K562 (cell line): ENCODE measurements at places on chromosomes 16 and 17. TPM values are rescaled to one million over a fixed set of nuclear protein-coding genes. Genes with fewer than 3 reads are reported as not detected.

The C1QL1 gene
- polyA plus RNA-seq, result 0.12 and 0.27 TPM in 2 replicates

The LGALS9B gene
- not detected in 2 replicates for polyA plus RNA-seq

The CCL16 gene
- polyA plus RNA-seq, result not detected in 2 replicates

The RBBP6 gene
- 53.5 and 58.1 TPM in 2 replicates for polyA plus RNA-seq

The SLC9A5 gene
- 2.7 and 2.8 TPM in 2 replicates for polyA plus RNA-seq

The PPP1R9B gene
- polyA plus RNA-seq, result 34.2 and 35.7 TPM in 2 replicates

The UBE2G1 gene
- polyA plus RNA-seq, result 29.0 and 29.7 TPM in 2 replicates

The PRR35 gene
- polyA plus RNA-seq, result 0.15 and 0.24 TPM in 2 replicates

The C17orf100 gene
- 1.7 and 1.8 TPM in 2 replicates for polyA plus RNA-seq

The CIBAR2 gene
- not detected in 2 replicates for polyA plus RNA-seq

The NTN1 gene
- not detected in 2 replicates for polyA plus RNA-seq

The CA5A gene
- not detected in 2 replicates for polyA plus RNA-seq
